ENCODE measurements at places on chromosomes 2 and 18.
A peak's percentile ranks its signal among the peaks of the same experiment; 100 is the strongest.

- DNase-seq, result no peak
Observed at GRCh38 chr2:11703700-11704099, 33.7 kb upstream of the NTSR2 start.

GRCh38 chr2:98896944-98897343 is 39.1 kb downstream of the CRACDL start:
- no peak for DNase-seq

DNA sequence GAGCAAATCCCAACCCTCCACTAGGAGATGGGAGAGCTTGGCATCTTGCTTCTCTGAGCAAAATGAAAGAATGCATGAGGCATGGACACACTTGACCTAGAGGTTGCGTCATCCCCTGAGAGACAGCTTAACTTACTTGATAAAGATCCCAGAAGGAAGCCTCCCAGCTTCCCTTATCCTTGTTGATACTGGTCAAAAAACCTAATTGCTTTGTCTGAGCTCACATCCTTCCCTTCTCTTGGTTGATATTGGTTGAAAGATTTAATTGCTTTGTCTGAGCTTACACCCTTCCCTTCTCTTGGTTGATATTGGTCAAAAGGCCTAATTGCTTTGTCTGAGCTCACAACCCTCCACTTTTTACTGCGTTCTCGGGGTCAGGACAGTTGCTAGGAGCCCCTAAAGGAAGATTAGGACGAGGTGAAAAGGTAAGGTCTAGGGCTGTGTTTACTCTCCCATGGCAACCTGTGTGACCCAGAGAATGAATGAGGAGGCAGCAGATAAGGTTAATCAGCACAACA is 12.2 kb upstream of the BOD1L2 start:
- DNase-seq, result no peak

DNA sequence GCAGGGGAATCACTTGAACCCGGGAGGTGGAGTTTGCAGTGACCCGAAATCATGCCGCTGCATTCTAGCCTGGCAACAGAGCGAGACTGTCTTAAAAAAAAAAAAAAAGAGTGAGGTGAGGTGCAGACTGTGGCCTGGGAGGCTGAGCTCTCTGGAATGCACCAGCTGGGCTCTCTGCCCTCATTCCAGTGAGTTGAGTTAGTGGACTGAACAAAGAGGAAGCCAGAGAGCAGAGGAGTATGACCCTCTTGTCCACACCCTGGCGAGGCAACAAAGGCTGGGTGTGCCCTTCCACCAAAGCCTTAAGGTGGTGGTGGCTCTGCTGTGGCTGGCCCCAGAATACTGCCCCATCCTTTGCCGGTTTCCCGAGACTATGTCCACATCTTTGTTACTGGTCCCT is 71.3 kb upstream of the ACKR3 start:
- no peak for DNase-seq

GRCh38 chr2:149692961-149693396 is 105.4 kb upstream of the MMADHC start:
- peak; percentile 29 for DNase-seq

DNA sequence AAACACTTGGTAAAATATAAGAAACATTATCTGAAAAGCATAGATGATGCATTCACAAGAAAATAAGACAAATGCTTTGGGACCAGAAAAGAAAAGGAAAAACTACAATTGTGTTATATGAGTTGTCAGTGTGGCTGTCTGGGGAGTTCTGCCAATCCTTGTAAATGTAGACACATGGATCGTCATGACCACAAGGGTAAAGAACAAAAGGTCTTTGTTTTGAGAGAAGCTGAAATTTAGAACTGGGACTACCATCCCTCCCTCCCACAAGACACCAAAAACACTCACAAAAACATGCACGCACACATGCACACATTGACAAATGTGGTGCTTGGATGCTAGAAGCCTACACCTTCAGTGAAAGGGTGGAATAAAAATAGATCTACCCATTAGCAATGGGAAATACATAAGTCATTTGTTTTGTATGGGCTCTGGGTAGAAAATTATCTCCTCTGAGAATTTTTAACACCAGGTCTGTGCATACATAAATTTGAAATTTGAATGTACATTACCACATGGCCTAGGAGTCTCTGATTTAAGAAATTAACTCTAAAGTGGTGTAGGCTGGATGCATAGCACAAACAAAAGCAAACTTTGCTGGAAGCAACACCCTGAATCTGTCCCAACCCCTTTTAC is 266.2 kb upstream of the SLC39A10 start:
- no peak for DNase-seq

GRCh38 chr2:148479398-148479797 is 165.2 kb upstream of the EPC2 start:
- no peak for DNase-seq

DNA sequence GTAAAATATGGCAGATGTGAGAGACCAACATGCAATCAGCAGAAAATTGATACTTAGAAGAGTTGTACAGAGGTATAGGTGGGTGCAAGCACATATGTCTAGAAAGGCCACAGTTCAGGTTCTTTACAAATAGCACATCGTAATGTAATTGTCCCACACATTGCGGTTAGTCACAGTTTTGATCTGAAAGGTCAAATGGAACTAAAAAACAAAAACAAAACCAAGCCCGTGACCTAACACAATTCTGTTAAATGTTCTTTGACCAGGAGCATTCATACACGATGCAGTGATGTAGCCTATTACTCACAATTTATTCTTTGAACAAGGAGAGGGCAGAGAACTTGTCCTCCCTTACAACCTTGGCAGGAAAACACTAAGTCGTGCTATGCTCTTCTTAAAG is 108.9 kb upstream of the MAP4K3 start:
- DNase-seq, result no peak

DNA sequence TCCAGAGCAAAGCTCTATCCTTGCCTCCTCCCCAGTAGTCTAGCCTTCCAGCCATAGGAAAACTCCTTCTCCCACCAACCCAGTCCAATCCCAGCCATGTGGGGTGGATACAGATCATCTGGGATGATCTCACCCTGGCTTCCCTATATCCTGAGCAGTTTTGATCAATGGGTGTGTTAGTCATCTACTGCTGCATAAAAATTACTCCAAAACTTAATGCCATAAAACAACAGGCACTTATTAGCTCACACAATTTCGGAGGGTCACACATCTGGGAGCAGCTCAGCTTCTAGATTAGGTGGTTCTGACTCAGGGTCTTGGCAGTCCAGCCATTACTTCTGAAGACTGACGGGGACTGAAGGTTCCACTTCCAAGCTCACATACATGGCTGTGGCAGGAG is 190.4 kb downstream of the SPP2 start:
- DNase-seq, result peak; percentile 43

- DNase-seq, result no peak
Observed at GRCh38 chr2:241788572-241788971, 11.9 kb downstream of the GAL3ST2 start.

DNA sequence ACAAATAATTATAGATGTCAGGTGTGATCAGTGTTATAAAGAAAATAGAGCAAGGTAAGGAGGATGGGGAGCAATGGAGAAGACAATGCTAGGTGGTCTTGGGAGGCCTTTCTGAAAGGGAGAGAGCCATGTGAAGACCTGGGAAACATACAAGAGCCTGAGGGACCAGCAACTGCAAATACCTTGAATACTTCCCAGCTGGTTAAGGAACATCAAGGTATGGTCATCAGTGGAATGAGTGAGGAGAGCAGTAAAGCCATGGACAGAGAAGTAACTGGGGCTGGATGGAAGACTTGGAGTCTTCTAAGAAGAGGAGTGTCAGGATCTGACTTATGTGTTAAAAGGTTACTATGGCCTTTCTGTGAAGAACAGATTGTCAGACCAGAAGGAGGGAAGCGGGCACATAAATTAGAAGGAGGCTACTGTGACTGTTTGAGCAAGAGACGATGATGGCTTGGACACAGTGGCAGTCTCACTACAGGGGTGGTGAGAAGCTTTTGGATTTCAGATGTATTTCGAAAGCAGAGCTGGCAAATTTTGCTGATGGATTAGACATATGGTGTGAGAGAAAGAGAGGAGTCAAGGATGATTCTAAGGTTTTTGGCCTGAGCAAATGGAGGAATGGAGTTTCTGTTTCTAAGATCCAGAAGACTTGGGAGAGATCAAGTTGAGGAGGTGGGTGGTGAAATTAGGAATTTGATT is 22.8 kb upstream of the EXOC6B start:
- DNase-seq, result no peak

DNA sequence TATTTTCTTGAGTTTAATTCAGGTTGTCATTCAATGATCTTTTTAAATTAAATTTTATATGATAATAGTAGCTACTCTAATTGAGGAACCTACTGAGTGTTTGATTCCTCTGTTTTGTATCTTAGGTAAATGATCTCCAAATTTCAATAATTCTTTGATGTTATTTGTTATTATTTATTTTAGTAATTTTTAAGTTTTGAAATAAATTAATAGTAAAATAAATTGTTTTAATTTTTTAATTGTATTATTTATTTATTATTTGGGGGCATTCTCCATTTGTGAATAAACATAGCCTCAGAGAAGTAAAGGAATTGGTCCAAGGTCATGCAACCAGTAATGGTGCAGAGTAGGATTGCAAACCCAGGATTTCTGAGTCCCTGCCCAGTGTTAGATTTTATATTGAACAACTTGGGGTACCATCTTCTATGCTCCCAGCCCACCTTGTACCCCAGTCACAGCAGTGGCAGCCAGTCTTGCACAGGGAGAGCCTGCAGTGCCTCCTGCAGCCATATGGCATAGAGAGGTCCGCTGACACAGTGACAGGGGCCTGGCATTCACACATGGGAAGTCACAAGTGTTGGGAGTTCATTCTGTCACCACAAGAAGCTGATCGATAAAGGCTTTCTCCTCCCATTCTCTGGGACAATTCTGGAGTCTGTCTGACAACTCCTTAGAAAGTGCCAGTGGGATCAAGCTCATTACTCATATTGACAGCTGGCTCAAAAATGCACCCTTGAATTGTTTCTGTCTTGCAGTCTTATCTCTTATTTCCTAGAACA is 110.0 kb upstream of the ETAA1 start:
- no peak for DNase-seq

GRCh38 chr2:154692927-154693326 is 5.6 kb upstream of the KCNJ3 start:
- no peak for DNase-seq

- DNase-seq, result no peak
Observed at GRCh38 chr2:127125821-127126220, 18.9 kb upstream of the BIN1 start.

GRCh38 chr2:9905413-9905812 is 46.1 kb upstream of the GRHL1 start:
- DNase-seq, result no peak

DNA sequence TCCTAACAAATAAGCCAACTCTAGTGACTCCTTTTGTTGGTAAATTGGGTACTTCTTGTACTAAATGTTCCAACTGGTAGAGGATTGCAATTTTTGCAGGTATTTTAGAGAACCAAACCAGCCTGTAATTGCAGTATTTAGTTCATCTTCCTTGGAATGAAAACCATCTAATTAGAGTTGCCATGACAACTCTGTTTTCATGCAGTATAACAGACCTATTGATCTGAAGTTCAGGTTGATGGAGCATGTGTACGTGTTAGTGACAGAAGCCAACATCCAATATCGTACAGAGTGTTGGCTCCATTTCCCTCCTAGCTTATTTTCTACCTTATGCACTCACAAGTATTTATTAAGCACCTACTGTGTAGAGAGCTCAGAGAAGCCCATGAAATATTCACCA is 176.3 kb upstream of the FOSL2 start:
- no peak for DNase-seq

- DNase-seq, result no peak
Observed at GRCh38 chr2:64972876-64973275, 16.3 kb upstream of the SLC1A4 start.

DNA sequence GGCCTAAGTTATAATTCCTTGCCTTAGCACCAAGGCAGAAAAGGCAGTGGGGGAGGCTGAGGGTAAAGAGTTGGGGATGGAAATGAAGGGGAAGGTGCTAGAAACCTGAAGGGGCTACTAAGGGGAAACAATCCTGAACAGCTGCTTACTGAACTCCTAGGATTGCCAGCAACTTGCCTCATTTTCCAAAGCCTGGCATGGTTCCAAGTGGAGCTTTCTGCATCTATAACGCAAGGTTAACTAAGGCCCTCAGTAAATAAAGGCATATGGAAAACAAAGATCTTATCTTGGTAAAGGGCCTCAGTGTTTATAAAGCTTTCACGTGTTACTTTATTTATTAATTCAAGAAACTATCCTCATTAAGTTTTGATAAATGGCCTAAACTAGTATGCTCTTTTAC is 10.9 kb downstream of the MEP1B start:
- DNase-seq, result no peak

- peak; percentile 23 for DNase-seq
Observed at GRCh38 chr2:8719528-8719927, 37.7 kb downstream of the ID2 start.

- DNase-seq, result peak; percentile 79
Observed at GRCh38 chr2:157838442-157839161, 37.5 kb downstream of the ACVR1 start.

GRCh38 chr2:166895243-166895642 is 7.0 kb downstream of the XIRP2 start:
- no peak for DNase-seq

DNA sequence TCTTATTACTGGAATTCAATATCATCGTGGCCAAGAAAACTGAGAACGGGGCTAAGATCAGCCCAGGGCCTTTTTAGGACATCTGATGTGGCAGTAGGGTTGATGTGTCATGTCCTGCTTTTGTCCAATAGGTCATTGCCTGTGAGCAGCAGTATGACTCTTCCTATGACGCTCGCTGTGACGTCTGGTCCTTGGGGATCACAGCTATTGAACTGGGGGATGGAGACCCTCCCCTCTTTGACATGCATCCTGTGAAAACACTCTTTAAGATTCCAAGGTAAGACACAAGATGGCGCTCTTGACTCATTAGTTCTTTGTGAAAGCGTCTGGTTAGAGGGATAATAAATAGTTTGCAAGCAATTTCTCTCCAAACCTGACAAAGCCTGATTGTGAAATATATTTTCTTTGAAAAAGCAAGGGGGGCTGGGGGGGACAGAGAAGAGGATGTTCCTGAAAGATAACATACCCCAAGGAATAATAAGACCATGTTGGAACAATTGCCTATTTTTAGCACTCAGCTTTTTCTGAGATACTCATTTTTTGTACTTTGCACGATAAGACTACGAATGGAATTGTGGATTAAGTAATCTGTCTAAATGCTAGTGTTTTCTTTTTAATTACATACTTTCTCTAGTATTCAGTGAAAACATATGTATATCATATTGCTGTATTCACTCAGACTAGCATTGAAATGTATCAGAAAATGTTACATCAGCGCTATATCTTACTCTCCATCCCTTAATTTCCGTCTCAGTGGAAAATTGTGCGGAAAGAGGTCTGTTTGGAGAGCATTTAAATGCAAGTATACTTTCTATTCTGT is 58.1 kb downstream of the MYO3B start:
- no peak for DNase-seq

Data from skeletal muscle cell (primary cell).